OCI-LY7 (cell line): ENCODE measurements at places on chromosomes 5 and 9.

GRCh38 chr5:172769616-172770373, 1.2 kb downstream of the DUSP1 start:
- peak; percentile 28 for DNase-seq

DNA sequence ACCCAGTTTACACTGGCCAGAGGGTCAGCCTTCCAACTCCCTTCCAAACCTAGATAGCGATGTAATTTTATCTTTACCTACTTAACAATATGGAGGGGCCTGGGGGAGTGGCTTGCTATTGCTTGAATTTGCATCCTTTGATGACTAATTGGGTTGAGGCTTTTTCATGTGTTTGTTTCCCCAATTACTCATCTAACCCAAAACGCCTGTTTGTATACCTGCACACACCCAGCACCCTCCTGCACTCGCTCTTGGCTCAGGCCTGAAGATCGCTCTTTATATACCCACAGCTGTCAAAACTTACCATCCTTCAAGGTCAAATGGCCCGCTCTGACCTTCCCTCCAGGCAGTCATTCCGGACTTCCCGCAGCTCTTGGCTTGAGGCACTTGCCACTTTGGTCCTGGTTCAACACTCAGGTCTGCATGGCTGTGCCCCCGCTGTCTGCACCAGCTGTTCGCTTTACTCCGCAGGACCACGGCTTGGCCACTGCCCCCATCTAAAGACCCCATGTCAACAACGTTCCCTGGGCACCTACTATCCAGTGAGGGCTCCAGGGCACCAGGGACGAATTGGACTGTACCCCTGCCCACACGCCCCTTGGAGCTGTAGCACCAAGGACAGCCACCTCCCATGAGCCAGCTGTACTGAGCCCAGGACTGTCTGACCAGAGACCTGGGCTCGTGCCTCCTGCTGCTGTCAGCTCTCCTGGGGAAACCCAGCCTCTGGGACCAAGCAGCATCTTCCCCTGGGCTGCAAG, 76.1 kb upstream of the ADAMTS2 start:
- no peak for DNase-seq

GRCh38 chr9:89967527-89967926, 362.7 kb downstream of the GADD45G start:
- no peak for DNase-seq

GRCh38 chr9:137688261-137688660, 69.5 kb downstream of the EHMT1 start:
- no peak for DNase-seq

DNA sequence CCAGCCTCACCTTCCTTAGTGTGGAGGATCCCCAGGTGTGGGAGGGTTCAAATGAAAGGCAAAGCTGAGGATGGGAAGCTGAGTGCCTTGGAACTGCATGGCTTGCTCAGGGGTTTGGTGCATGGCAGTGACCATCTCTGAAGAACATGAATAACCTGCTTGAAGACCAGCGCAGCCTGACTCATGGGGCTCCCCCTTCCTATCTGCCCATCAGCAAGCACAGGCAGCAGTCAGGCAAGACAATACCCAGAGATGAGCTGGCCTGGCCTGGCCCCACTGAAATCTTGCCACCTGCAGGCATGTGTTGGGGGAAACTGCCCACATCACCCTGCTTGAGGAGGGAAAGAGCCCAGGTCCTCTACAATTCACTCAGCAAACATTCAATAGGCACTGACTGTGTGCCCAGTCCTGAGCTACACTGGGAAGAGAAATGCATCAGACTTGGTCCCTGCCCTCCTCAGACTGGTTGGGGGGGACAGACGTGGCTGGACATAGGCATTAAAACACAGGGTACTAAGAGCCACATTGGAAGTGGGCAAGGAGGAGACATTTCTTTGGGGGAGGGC, 105.0 kb upstream of the ALDH1B1 start:
- DNase-seq, result no peak

DNA sequence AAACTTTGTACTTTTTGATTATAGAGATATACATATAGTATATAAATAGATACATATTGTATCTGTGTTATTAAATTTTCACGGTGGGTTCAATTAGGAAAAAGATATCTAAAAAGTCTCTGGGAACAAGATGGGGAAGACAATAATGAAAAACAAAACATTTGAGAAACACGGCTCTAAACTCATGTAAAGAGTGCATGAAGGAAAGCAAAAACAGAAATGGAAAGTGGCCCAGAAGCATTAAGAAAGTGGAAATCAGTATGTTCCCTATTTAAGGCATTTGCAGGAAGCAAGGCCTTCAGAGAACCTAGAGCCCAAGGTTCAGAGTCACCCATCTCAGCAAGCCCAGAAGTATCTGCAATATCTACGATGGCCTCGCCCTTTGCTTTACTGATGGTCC, at the start of gene IFNA1:
Gene IFNA1 (plus strand): TSS at position 301 of the 400 bp plus-strand sequence. CDS start 69 bp downstream, at position 370.
- no peak for DNase-seq

DNA sequence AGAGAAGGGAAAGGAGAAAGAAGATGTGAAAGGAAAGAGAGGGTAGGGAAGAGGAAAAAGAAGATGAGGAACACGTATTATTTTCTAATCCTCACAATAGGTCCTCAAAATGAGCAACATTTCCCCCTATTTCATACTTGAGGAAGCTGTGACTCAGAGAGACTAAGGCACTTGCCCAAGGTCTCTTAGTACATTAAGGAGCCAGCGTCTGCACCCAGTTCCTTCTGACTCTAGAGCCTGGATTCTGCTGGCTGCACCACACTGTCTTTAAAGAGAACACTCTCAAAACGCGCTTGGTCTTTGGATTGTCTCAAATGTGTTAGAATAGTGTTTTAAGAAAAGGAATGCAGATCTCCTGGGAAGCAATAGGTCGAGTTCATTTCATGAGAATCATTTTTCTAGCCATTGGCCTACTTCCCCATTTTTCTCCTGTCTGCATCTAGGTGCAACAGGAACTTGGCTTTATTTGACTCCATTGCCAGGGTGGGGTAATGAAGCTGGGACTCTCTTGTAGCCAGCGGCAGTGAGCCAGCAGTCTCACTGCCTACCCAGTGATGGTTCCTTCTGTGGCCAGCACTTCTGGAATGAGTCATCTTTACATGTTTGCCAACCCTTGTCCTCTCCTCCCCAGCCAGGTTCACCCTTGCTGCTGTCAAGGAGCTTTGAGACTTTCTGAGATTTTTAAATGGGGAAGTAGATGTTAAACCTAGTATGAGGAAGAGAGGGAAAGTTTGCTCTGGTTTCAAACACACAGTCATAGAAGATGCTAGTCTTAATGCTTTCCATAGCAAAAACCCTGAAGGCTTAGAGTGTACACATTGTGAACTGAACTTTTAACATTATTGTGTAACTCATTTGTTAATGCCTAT, 82.7 kb downstream of the DOCK8 start:
- DNase-seq, result peak; percentile 45

DNA sequence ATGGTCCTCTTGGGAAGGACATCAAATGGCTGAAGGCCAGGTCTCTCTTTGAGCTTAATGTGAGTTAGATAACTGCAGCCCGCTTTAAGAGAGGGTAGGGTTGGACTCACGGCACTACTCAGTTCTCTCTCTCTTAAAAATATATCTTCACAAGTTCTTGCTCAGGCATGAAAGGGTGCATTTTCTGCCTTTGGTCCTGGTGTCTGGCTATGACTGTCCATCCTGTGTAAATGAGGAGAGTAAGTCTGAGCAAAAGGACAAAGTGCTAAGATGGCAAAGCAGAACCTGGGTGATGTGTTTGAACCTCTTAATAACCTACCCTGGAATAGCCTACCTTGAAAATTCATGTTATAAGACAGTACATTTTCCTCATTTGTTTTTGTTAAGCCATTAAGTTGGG, 293.4 kb downstream of the PDE4D start:
- DNase-seq, result no peak

GRCh38 chr5:8058616-8059190, 189.8 kb downstream of the MTRR start:
- no peak for DNase-seq

DNA sequence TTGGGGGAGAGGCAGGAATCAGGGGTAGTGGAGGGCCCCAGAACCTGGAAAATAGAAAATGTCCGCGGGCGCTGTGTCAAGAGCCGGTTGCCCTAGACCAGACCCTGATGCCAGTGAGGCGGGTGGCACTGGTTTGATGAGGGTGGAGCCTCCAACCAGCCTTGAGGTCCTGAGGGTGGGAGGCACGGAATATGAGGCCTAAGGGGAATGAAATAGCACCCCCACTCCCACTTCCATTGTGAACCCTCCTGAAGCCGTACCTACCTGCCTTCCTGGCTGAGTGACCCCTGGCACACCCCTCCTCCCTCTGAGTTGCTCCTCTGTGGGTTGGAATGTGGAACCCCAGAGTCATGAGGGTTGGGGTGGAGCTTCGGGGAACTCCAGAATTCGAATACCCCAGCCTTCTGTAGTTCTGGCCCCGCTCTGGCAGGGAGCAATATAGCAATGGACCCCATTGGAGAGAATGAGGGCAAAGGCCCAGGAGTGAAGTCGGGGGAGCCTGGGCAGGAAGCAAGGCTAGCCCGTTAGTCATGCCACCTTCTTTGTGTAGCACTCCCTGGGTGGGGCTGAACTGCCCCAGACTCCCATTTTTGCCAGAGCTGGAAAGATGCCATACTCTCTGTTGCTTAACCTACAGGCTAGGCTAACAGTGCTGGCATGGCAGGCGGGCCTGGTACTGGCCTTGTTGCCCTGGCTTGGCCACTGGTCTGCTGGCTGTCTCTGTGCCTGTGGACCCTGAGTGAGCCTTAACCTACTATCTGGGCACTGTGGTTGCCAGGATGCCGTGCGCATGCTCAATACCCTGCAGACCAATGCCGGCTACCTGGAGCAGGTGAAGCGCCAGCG, 1.0 kb downstream of the FPGS start:
- DNase-seq, result peak; percentile 27

DNA sequence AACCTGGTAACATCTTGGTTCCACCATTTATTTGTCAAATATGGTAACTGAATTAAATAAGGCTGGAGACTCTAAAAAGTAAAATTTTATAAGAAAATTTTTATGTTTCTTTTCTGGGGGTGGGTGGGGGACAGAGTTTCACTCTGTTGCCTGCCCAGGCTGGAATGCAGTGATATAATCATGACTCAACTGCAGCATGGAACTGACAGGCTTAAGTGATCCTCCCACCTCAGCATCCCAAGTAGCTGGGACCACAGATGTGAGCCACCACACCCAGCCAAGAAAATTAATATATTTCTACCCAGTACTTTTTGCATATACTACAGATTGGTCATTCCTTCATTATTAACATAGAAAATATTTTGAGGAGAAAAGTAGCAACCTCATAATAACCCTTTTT, 216.9 kb downstream of the DEPDC1B start:
- no peak for DNase-seq

GRCh38 chr9:100595391-100596199, 17.7 kb downstream of the CAVIN4 start:
- DNase-seq, result peak; percentile 59

DNA sequence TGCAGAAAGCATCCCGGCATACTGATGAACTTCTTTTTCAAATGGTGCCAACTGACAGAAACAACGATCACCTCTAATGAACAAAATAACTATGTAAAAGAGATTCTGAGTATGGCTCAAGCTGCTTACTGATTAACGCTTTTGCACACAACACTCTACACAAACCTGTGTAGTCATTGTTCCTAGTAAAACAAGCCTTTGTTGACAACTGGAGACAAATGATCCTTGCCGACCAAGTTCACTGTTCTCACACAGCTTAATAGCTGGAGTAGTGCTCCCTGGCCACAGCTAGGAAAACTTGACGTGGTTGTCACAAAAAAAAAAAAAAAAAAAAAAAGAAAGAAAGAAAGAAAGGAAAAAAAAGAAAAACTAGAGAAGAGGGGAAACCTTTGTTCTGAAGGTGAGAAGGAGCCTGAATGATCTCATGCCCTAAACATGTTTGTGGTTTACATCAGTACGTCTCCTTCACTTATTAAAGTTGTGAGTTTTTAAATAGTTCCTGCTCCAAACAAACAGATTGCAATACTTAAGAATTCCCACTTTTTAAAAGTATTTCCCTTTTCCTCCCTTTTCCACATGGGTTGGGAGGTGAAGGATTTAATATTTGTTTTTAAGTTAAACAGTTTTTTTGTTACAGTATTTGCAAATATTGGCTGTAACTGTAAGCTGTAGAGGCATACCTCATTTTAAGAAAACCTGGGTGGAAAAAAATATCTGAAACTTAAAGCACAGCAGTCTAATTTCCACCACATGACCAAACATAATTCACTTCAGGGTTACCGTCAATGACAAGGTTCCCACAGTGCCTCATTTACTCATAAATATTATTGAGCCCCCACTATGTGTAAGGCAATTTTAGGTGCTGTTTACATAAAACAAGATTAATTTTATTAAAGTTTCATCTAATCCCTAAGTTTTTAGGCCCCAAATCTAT, 63.7 kb downstream of the GLIS3 start:
- no peak for DNase-seq

- DNase-seq, result peak; percentile 75
These were observed 2.8 kb downstream of the ZNF608 start for GRCh38 chr5:124743602-124744169.

- DNase-seq, result no peak
These were observed 30.0 kb downstream of the ARHGEF37 start for GRCh38 chr5:149611326-149611725.

DNA sequence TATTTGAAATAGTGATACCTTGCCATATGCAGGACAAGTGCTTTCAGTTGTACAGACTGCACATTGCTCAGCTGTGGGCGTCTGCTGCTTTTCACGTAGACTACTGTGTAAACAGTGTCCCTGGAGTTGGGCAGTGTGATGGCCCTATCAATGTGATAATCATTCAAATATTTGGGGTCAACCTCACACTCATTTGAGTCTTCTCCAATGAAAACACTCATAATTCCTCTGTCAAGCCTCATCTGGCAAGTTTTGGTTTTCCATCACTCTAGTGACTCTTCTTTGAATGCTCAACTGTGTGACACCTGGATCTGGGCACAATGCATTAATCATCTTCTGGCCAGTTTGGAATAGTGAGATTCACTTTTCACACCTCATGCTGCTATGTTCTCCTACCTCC, 64.4 kb downstream of the UGCG start:
- DNase-seq, result no peak

- no peak for DNase-seq
These were observed 37.3 kb upstream of the CTNND2 start for GRCh38 chr5:11941566-11941965.

DNA sequence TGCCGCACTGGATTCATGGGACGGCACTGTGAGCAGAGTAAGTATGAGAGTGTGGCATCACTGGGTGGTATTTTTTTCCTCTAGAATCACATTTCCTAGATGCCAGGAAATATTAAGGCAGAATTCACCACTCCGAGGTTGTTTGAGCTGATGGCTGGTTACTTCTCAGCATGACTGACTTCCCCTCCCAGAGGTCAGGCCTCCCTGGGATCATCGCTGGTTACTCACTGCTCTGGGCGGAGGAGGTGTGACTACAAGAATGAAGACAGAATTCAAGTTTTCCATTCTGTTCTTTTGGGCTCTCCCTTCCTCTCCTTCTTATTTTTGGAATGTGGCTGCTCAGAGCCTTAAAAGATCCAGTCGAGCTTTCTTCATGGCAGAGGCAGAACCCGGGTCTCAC, 76.6 kb upstream of the PRRC1 start:
- no peak for DNase-seq

DNA sequence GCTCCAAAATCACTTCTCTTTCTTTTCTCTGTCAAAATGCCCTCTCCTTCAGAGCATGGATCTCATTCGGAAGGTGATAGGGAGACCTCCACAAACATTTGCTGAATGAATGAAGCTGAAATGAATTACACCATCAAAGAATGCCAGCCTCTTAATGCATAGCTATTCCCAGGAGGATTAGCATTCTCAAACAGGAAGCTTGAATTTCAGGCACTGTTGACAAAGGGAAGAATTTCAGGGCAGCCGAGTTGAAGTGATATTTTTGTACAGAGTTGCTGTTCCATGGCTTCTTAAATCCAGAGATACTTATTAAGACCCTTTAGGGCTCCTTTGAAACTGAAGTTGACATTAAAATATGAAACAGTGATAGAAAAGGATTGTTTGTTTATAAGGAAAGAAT, 18.8 kb downstream of the HBEGF start:
- peak; percentile 25 for DNase-seq
